ENCODE measurements at places on chromosomes 2 and 18.

GRCh38 chr2:239611222-239611795, 210.5 kb upstream of the HDAC4 start:
- no peak for DNase-seq

- DNase-seq, result no peak
Measured at GRCh38 chr2:71790226-71791060, 337.1 kb downstream of the DYSF start.

DNA sequence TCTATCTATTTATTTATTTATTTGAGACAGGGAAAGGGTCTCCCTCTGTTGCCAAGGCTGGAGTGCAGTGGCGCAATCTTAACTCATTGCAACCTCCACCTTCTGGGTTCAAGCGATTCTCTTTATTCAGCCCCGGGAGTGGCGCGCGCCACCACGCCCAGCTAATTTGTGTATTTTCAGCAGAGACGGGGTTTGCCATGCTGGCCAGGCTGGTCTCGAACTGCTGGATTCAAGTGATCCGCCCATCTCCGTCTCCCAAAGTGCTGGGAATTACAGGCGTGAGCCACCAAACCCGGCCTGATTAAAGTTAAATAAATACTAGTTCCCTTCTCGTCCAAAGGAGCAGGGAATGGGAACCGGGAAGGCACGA, 4.2 kb upstream of the CTDSP1 start:
- no peak for DNase-seq

- DNase-seq, result no peak
Measured at GRCh38 chr2:198293281-198293680, 488.9 kb downstream of the PLCL1 start.

GRCh38 chr2:152603166-152603565, 114.1 kb downstream of the PRPF40A start:
- no peak for DNase-seq

DNA sequence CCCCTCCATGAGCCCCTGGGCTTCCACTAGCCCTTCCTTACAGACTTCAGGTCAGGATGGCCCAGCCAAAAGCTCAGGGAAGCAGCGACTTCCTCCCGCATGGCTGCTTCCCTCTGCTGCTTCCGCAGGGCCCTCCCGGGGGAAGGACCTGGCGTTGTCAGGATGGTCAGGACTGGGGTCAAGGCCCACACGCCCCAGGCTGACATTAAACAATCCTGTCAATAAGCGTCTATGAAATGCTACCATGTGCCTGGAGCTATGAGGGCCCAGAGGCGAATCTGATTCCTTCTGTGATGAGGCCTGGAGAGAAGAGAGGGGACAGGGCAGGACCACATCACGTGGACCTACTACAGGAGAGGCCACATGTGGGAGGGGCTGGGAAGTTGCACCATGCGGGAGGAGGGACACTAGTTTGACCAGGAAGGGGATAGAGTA, 17.3 kb downstream of the CYS1 start:
- DNase-seq, result no peak

GRCh38 chr2:150140777-150141176, 346.7 kb downstream of the RND3 start:
- no peak for DNase-seq

GRCh38 chr18:48619016-48619415, 80.2 kb downstream of the CTIF start:
- DNase-seq, result no peak

DNA sequence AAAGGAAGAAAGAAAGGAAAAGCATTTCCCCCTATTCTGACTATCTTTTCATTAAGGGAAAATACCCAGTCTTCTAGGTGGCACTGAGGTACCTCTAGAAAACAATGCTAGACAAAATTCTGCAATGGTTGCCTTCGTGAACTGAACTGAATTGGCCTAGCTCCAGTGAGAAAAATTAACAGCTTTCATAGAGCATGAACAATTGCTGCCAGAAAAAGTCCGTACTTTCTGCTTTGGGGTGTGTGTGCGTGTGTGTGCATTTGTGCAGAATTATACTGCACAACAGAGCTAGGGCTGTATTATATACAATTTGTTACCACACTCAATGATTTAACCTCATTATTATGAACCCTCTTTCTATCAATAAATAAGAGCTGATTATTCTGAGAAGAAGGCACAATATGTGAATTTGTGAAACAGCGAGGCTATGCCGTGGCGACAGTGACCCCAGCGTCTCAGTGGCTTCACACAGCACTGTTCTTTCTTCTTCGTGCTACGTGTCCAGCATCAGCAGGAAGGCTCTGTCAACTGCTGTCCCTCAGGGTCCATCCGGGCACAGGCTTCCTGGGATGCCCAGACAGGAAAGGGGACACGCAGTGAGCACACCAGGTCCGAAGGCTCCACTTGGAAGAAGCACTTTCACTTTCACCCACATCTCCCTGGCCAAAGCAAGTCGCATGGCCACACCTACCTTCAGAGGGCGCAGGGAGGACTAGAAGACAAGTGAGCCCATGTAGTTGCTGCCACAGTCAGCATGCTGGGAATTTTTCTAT, 47.5 kb downstream of the PTGR3 start:
- DNase-seq, result peak; percentile 13

DNA sequence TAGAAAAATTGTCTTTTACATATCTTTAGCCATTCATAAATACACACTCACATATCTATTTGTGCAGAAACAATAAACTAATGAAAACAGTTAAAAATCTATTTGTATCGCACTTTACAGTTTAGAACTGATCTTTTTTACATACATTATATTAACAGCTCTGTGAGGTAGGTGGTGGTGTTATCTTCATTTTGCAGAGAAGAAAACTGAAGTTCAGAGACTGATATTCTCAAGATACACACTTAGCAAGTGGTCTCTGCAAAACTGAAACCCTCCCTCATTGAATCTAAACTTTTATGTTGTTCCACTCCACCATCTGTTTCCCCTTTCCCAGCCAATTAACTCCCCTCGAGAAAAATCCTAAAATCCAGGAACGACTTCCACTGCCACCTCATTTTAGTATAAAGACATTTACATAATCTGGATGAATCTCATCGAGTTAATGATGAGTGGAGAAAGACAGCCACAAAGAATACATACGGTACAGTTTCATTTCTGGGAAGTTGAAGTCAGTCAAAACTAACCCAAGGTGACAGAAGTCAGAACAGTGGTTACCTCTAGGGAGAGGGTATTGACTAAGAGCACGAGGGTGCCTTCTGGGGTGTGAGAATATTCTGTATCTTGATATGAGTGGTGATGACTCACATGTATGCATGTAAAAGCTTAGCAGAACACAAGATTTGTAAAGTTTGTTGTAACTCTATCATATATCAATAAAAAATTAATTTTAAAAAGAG, 524.2 kb upstream of the TCF4 start:
- peak; percentile 2 for DNase-seq

DNA sequence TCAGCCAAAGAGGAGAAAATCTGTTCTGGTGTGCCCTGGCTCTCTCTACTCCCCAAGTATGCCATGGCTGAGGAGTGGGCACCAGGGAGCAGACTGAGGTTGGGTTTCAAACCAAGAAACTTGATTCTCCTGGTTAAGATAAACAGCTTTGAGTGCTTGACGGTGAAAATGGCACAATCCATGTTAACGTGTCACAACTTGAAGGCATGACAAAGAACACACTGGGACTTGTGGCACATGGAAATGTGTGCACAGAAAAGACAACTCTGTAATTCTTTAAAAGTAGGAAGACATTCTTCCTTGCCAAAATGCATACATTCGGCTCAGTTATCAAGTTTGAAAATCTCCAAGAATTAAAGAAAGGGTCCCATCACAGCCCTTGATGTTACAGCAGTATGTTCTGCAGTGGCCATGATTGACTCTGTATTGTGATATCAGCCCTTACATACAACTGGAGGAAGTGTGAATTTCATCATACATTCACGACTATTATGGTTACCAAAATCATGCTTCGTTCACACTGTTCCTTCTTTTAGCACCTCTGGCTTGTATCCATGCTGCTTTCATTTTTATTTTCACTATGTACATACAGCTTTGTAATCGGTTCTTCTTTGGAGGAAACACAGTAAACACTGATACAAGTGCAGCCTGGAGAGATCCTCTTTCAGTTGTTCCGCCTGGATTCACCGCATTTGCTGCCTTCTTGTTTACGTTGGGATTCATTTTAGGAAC, 15.6 kb upstream of the ACTG2 start:
- DNase-seq, result no peak

Measured in stimulated activated CD4-positive, alpha-beta T cell treated with anti-CD3 and anti-CD28 coated beads, Interleukin-15, amount 100 ng/mL, for 24 hours (primary cell).